ENCODE measurements at places on chromosomes 11 and 22.

GRCh38 chr11:134120143-134120850, 51.4 kb downstream of the JAM3 start:
- no peak for DNase-seq

DNA sequence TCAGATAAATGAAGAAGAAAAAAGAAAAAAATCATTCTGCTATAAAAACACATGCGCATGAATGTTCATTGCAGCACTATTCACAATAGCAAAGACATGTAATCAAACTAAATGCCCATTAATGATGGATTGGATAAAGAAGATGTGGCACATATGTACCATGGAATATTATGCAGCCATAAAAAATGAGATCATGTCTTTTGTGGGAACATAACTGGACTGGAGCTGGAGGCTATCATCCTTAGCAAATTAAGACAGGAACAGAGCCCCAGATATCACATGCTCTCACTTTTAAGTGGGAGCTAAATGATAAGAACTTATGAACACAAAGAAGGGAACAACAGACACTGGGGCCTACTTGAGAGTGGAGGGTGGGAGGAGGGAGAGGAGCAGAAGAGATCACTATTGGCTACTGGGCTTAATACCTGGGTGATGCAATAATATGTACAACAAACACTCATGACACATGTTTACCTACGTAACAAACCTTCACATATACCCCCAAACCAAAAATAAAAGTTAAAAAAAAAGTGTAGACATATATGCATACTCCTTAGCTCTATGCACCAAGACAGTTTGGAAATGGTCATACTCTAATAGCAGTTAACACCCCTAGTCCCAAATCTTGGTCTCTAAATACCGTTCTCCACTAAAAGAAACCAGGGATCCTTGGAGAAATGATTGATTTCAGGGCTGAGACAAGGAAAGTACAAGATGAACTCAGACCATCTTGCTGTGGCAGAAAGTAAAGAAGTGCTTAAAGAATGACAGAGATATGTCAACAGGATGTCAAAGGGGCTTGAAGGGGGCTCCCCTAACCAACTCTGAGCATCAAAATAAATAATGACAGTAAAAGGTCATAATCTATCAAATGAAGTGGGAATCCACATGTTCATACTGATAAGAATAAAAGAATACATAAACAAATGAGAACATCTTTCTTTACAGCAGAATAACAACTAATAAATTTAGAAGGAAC, 17.1 kb upstream of the DDX6 start:
- DNase-seq, result no peak

DNA sequence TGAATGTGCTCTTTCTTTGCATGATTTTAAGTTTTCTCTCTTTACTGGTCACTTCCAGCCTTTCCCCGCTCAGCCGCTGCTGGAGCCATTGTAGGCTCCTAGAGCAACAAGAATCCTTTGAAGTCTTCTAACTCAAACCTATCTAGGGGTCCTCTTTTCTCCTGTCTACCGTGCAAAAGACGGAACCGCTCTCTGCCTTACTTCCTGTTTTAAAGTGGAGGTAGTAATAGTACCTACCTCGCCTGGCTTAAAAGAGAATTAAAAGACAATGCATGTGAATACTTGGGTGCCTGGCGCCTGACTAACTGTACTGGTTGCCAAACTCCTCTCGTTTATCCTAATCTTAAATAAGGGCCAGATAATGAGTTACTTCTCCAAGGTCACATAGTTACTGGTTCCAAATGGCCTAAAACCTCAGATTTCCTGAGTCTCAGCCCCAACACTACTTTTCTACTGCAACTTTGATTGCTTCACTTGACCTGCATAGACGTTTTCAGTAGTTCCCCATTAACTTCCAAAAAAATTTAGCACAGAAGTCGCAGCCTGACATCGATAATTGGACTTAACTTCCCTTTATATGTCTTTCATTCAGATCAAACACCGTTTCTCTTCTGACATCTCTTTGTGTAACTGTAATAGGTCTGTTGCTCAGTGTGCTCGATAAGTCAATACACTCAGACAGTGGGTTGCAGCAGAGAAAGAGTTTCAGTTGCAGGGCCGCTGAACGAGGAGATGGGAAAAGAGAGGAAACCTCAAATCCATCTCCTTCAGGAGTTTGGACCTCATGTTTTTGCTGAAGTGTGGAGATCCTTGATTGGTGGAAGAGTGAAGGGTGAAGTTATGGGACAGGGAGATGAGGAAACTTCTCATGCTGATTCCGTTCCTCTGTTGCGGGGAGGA, 891 bp downstream of the SAMM50 start:
- DNase-seq, result no peak

- no peak for DNase-seq
These were observed 5.5 kb downstream of the GP1BB start for GRCh38 chr22:19728836-19729235.

GRCh38 chr11:39724404-39724803, 1735.0 kb downstream of the LRRC4C start:
- DNase-seq, result no peak

DNA sequence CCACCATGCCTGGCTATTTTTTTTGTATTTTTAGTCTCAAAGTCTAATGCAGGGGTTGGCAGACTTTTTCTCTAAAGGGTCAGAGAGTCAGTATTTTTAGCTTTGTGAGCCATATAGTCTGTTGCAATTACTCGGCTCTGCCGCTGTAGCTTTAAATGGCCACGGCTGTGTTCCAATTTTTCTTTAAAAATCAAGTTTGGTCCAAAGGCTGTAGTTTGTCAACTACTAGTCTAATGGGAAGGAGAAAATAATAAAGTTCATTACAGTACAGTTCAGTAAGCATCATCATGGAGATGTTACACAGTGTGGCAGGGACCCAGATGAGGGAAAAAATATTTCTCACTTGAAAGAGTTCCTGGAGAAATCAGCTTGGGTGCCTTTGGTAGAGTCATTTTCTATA, 107.6 kb downstream of the CSNK2A3 start:
- DNase-seq, result no peak

- DNase-seq, result no peak
These were observed 16.2 kb upstream of the MFRP start for GRCh38 chr11:119362741-119363080.

DNA sequence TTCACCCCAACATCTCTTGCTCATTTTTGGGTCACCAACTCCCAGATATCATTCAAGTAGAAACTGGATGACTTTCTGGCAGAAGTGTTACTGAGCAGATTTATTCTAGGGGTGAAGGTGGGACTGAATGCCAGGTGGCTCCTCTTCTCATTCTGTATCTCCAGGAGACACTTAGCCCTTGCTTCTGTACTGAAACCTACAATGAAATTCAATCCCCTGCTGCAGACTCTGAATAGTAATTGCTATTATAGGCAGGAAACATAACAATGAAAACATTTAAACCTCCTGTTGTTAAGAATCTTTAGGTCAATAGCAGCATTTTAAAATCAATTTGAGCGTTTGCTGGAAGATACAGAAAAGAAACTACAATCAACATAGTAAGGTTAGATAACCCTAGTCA, 879.4 kb upstream of the TENM4 start:
- no peak for DNase-seq

- no peak for DNase-seq
These were observed 86.6 kb downstream of the SHANK2 start for GRCh38 chr11:71165771-71166170.

- DNase-seq, result no peak
These were observed 3.8 kb downstream of the CFL1 start for GRCh38 chr11:65854161-65854592.

DNA sequence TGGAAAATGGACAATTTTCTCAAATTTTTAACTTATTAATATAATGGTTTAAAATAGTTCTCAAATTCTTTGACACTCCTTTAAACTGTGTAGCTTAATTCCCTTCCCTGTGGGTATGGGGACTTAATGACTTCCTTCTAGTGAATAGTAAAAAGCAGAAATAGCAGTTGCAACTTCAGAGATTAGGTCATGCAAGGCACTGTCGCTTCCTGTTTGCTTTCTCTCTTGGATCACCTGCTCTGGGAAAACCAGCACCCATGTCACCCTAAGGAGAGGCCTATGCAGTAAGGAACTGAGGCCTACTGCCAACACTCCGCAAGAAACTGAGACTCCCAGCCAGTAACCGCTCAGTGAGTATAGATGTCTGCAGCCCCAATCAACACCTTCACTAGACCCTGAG, 5.5 kb upstream of the PANX3 start:
- DNase-seq, result no peak

DNA sequence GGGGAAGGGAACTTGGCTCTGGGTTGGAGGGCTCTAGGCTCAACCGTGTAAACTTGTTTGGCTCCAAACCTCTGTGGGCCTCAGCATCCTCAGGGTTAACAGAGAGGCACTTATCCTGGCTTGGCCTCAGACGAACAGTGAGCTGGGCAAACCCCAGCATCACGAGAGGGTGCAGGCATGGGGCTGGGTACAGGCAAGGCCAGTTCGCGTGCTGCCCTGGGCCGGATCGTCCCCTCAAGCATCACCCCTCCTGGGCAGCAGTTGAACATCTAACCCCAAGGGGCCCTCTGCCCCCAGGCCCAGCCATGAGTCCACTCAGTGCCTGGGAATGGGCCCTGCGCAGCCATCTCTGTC, 1.9 kb downstream of the EHBP1L1 start:
- no peak for DNase-seq

DNA sequence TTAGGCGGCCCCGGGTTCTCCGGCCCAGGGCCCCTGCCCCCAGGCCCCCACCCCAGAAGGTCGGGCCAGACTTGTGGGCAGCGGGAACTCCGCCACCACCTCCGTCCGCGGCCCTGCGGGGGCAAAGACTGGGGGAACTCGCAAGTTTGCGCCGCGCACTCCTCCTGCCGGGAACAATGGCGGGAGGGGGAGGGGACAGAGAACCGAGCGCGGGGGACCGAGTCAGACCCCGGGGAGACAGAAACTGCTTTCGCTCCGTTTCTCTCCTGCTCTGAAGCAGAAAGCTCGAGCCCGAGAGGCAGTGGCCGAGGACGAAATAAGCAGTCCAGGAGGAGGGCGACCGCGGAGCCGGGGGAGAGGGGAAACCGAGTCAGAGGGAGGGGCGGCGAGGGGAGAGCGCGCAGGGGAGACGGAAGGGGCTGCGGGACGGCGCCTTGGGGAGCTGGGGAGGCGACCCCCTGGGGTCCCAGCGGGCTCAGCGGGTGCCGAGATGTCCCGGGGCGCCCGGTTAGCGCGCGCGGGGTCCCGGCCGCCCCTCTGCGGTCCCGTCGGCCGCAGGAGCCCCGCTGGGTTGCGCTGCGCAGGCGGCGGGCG, 555 bp downstream of the TP53I11 start:
- DNase-seq, result peak; percentile 6

- no peak for DNase-seq
These were observed 569.3 kb downstream of the BRD1 start for GRCh38 chr22:49258107-49259010.

- DNase-seq, result no peak
These were observed 26.7 kb downstream of the FLI1 start for GRCh38 chr11:128720522-128720985.

DNA sequence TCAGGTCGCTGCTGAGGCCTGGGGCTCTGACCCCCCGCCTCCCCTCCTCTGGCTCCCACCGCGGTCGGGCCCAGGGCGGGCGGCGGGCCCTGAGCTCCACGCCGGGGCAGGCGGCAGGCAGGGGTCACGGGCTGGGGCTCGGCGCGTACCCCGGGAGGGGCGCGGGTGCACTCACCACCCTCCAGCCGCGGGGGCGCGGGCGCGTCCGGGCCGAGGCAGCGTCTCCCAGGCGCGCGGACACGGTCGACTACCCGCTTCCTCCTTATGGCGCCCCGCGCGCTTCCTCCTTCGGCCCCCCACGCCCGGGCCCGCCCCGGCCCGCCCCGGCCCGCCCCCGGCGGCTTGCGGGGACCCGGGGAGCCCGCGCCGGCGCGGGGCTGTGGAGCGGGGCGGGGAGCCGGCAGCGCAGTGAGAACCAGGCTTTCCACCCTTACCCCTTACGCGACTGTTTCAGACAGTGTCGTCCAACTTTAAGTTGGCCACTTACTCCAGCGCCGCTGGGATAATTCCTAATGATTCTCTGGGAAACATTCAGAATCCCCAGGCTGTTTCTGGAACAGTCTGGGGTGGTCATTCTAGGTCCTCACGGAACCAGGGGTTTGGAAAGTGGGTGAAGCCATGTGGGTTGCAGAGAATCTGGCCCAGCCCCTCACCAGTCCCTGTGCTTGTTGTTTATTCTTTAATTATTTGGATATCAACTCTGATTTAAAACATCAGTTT, at the start of gene BID:
BID (minus strand) TSS at position 264 of the 720 bp plus-strand sequence. CDS start 24,353 bp downstream, outside the sequence.
- DNase-seq, result no peak

GRCh38 chr22:37260901-37261336, 16.9 kb upstream of the RAC2 start:
- DNase-seq, result peak; percentile 50

GRCh38 chr11:74024261-74025029, 15.6 kb upstream of the UCP3 start:
- no peak for DNase-seq

- no peak for DNase-seq
These were observed 59.3 kb upstream of the ANO1 start for GRCh38 chr11:70018816-70019215.

DNA sequence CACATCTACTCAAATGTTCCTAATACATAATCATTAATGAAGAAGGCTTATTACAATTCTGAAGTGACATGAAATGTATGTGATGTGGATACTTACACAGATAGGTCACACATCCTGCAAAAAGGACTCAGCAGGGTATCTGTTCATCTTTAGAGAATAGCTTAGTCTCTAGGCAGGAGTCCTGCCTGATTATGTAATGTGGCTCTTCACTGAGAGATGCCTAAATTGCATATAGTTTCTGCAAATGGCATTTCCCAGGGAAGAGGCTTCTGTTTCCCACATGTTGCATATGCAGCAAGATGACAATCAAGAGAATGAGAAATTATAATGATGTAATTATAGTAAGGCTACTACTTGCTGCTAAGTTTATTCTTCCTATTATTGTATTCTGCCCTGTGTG, 58.8 kb upstream of the SLC36A4 start:
- no peak for DNase-seq

- DNase-seq, result no peak
These were observed 62.9 kb upstream of the TEAD1 start for GRCh38 chr11:12611352-12611751.

DNA sequence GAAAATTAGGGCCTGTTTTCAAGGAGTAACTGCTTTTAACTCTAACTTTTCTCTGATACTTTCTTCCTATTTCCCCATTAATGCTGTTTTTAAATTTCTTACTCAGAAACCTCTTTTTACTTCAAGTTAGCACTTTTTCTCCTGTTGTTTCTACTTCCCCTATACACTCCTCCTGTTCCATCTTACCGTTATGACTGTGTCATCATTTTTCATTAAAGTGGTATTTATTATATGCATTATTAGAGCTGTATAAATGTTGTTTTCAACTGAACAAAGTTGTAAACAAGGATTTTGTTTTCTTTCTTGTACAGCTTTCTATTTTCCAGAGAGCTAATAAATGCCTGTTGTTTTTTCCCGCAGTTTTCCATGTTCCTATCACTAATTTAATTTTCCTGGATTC, 84.6 kb downstream of the EXT2 start:
- no peak for DNase-seq

DNA sequence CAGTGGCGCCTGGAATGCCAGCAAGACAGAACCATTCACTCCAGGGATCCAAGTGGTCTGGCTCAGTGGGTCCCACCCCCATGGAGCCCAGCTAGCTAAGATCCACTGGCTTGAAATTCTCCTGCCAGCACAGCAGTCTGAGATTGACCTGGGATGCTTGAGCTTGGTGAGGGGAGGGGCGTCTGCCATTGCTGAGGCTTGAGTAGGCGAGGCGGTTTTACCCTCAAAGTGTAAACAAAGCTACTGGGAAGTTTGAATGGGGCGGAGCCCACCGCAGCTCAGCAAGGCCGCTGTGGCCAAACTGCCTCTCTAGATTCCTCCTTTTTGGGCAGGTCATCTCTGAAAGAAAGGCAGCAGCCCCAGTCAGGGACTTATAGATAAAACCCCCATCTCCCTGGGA, 125.7 kb upstream of the DDI1 start:
- no peak for DNase-seq

All from stimulated activated CD4-positive, alpha-beta T cell treated with anti-CD3 and anti-CD28 coated beads, Interleukin-2, amount 100 ng/mL, for 4 hours (primary cell).